Occipital lobe (tissue), 3 donors: ENCODE measurements at places on chromosomes 12 and 14.

- DNase-seq = no peak
Observed at GRCh38 chr14:74515891-74516412, 22.4 kb downstream of the ISCA2 start.

DNA sequence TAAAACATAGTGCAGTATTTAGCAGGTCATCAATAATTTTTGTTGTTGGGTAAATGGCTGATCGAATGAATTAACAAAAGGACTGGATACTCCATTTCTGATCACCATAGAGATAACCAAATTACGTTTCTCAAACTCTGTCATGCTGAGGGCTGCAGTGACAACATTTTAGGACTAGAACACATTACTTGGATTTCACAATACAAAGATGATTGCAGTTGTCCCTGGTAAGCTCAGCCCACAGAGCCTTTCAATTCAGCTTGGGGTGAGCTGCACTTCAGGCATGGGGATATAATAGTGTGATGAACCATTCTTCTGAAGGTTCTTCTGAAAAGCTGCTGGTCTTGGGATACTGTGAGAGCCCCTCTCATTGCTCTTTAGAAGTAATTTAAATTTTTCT lies 74.3 kb downstream of the FAR2 start:
- no peak for DNase-seq

- no peak for DNase-seq
Observed at GRCh38 chr12:72337382-72337781, 65.2 kb downstream of the TRHDE start.

- DNase-seq = no peak
Observed at GRCh38 chr12:65277994-65278575, 398 bp upstream of the MSRB3 start.

- DNase-seq = no peak
Observed at GRCh38 chr14:80127466-80127865, 83.8 kb downstream of the DIO2 start.

- DNase-seq = no peak
Observed at GRCh38 chr14:78519863-78520262, 349.7 kb downstream of the NRXN3 start.

- no peak for DNase-seq
Observed at GRCh38 chr12:62537551-62537950, 70.9 kb downstream of the MON2 start.

DNA sequence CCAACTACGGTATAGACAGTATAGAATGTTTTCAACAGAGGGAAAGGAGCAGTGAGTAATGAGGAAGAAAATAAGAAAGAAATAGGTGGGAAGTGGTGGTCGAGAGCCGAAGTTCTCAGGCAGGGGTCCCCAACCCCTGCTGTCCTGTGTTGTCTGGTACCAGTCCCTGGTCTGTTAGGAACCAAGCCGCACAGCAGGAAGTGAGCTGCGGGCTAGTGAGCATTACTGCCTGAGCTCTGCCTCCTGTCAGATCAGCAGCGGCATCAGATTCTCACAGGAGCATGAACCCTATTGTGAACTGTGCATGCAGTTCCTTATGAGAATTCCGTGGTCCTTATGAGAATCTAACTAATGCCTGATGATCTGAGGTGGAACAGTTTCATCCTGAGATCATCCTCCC lies 107.3 kb upstream of the PTPRR start:
- no peak for DNase-seq

- no peak for DNase-seq
Observed at GRCh38 chr14:94827711-94828447, 58.0 kb upstream of the GSC start.

GRCh38 chr12:112087055-112087850 lies 21.3 kb downstream of the NAA25 start:
- DNase-seq = no peak

DNA sequence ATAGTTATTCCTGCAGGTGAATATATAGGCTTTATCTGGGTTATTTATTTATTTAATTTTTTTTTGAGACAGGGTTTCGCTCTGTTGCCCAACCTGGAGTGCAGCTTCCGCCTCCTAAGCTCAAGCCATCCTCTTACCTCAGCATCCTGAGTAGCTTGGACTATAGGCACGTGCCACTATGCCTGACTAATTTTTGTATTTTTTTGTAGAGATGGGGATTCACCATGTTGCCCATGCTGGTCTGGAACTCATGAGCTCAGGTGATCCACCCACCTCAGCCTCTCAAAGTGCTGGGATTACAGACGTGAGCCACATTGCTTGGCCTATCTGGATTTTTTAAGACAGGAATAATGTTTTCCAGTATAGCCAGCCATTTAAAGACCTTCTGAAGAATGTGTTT lies 2.0 kb downstream of the RAN start:
- DNase-seq = no peak
